ENCODE measurements at places on chromosomes 5 and 9.

DNA sequence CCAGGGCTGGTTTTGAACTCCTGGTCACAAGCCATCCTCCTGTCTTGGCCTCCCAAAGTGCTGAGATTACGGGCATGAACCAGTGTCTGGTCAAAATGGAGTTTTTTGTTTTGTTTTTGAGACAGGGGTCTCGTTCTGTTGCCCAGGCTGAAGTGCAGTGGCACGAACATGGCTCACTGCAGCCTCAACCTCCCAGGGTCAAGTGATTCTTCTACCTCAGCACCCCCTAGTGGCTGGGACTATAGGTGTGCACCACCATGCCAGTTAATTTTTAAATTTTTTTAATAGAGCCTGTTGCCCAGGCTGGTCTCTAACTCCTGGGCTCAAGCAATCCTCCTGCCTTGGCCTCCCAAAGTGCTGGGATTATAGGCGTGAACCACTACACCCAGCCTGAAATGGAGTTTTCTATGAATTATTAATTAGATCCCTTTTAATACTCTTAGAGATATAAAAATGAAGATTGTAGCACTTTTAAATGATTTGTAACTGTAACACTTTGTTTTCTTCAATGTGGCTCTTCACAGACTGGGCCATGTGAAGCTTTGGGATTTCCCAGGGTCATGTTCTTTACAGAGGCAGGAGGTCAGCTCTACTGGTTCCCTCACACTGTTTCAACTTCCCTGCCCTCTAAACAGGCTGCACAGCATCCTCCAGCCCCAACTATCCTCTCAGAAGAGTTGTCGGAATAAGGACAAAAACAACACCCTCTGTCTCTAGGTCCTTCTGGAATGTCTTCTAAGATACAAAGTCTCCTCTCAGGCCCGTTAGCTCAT is 32.7 kb upstream of the SPARC start:
- DNase-seq, result no peak

DNA sequence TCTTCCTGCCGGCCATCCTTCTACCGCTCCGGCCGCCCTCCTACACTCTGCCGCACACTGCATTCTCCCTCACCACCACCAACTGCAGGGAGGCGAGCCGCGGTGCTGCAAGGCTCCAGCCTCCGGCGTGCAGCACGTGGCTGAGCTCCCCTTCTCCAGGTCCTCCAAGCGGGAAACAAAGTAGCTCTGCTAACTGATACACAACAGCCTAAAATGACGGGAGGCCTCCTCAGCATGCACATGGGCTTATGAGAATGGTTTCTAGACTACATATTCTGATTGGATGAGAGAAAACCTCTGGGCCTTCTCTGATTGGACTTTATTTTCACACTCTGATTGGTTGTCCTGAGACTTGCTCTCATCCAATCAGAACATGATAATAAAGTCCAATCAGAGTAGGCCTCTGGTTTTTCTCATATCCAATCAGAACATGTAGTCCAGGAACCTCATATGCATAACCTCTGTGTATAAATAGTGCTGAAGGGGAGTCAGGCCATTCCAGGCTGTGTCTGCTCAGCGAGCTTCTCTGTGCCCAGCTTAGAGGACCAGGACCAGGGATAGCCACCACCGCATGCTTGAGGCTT is 27.0 kb upstream of the ZNF354B start:
- no peak for DNase-seq

DNA sequence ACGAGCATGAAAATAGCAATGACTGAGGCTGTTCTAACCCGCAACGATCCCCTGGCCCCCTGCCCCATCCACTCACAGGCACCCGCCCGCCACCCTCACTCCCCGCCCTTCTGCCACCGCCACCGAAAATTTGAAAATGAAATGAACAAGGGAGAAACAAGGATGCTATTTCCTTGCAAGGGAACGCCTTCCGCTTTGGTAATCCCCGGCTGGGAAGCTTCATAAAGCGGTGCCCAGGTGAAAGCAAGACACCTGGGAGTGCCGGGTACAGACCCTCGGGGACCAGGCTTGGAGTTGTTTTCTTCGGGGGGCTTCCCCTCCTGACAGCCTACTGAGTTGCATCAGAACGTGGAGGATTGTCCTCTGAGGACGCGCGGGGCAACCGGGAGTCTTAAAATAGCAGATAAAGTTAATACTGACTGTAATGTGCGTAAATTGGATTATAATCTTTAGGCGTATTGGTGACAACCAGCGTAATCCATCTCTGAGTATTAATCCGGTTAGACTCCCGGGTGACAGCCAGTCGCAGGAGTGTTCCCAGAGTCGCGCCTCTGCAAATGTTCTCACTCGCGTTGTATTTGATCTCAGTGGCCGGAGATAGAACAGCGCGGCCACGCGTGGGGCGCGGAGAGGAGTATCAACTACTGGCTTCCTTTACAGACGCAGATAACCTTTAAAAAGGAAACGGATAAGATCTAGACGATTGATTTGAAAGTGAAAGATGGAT is 885 bp upstream of the MLLT3 start:
- DNase-seq, result peak; percentile 78

- DNase-seq, result no peak
Measured at GRCh38 chr5:90528601-90529193, 687 bp downstream of the LYSMD3 start.

GRCh38 chr5:59575648-59576445 is 317.7 kb downstream of the PDE4D start:
- DNase-seq, result no peak

DNA sequence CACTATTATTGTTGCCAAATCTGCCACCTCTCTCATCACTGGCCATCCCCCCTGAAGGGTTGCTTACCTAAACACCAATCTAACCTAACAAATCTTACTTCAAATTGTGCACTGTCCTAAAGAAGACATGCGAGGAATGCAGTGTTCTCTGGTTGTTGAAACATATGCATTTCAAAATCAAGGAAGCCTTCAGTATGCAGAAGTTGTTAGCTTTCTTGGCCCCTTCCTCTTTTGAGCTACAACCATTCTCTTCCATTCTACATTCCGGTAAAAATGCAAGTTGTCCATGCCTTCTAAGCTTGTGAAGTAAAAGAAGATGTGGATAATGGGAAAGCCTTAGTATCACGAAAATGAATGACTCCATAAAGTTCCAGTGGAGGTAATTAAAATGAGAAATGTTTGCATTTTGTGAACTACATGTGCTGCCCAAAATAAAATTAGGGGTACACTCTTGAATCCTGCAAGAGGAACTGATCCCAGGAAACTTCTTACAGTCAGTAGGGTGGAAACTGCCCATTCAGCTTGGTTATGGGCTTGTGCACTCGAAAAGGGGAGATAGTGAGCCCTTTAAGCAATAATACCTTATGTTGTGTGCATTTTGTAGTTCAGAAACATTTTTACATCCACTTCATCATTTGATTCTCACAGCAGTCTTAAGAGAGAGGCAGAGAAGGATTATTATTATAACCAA is 77.6 kb upstream of the ADRB2 start:
- no peak for DNase-seq

DNA sequence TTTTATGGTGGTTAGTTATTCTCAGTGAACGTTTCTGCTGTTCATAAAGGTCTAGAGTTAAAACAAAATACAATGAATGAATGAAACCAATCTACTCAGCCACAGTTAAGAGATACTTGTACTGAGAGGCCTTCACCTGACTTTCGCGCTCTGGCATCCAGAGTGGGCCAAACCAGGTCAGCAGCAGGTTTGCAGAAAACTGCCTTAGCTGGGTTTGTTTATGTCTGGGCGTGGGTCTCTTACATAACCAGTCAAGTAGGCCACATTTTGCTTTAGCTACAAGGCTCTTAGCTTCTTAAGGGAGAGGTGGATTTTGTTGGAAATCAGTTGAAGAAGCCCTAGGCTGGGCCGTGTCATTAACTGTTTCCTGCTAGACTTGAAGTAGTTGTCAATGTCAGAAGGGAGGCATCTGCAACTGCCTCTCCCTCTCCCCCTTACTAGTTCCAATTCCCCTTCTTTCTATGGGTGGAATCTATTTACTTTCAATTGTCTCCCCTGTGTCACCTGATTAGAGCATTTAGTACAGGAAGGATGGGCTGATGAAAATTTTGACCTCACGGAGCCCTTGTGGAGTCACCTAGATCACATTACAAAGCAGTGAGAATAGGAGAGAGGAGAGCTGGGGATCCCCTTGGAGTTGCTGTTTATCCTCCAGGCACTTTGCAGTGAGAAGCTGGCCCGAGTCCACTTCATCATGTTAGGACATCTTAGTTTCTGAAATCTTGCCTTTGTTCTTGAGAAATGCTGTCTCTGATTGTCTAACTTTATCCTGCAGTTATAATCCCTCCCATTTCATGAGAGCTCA is 200.5 kb downstream of the ARHGEF28 start:
- no peak for DNase-seq

DNA sequence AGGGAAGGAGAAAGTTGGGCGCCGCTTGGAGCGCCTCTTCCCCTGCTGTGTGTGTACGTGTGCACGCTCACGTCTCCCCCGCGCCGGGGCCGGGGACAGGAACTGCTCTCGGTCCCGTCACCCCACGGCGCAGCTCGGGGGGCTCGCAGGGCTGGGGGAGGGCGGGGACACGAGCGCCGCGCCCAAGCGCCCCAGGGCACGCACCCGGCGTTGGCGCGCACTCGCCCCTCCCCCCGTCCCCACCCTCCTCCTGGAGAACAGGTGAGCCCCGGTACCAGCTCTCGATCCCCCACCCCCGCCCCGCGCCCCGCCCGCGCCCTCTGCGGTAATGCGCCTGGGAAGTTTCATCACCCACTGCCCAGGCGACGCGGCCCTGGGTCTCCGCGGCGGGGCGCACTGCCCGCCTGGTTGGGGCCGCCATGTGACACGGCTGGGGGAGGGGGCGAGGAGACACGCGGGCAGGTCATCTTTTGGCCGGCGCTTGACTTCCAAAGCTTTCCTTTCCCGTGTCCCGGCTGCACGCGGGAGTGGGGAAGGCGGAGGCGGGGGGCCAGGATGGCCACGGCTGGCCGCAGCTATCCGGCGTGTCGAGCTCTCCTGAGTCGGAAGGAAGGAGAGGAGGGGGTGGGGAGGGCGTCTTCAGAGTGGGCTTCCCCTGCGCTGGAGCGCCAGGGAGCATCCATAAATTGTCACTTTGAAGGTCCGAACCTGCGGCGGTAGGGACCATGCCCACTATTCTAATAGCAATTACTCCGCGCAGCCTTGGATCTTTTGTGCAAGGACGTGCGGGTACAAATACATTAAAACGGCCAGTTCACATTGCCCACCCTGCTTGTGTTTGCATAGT is 1.5 kb upstream of the STC2 start:
- no peak for DNase-seq

- DNase-seq, result no peak
Measured at GRCh38 chr9:12718482-12719026, 25.4 kb downstream of the TYRP1 start.

DNA sequence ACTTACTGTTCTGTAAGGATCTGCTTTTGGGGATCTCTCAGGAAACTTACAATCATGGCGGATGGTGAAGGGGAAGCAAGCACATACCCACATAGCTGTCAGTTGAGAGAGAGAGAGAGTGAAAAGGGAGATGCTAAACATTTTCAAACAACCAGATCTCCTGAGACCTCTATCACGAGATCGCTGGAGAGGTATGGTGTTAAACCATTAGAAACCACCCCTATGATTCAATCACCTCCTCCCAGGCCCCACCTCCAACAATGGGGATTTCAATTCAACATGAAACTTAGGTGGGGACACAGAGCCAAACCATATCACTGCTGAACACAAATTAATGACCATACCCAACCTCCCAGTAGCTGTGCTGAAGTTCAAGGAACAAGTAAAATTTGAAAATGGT is 48.2 kb upstream of the PRDM9 start:
- no peak for DNase-seq

GRCh38 chr9:93035821-93036351 is 22.6 kb upstream of the SUSD3 start:
- no peak for DNase-seq

DNA sequence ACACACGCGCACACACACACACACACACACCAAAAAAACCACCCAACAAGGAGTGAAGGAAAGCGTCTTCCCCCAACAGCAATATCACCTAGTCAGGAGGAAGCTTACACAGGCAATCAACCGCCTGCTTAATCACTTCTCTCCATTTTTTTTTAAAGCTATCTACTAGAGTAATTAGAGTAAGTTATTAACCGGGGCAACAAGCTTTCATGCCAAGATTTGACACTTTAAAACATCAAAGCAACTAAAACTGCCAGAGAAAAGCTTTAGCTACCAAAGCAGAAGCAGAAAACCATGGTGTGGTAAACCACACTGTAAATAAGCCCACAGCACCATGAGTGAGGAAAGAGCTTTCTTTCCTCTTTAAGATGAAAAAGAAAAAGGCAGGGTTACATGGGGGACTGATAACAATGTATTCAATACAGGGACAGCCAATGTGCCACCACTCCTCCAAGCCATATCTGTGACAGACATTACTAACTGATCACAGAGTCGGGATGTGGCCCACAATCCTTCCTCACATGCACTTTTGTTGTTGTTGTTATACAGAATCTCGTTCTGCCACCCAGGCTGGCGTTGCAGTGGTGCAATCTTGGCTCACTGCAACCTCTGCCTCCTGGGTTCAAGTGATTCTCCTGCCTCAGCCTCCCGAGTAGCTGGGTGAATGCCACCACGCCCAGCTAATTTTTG is 282.1 kb downstream of the CRB2 start:
- peak; percentile 73 for DNase-seq

DNA sequence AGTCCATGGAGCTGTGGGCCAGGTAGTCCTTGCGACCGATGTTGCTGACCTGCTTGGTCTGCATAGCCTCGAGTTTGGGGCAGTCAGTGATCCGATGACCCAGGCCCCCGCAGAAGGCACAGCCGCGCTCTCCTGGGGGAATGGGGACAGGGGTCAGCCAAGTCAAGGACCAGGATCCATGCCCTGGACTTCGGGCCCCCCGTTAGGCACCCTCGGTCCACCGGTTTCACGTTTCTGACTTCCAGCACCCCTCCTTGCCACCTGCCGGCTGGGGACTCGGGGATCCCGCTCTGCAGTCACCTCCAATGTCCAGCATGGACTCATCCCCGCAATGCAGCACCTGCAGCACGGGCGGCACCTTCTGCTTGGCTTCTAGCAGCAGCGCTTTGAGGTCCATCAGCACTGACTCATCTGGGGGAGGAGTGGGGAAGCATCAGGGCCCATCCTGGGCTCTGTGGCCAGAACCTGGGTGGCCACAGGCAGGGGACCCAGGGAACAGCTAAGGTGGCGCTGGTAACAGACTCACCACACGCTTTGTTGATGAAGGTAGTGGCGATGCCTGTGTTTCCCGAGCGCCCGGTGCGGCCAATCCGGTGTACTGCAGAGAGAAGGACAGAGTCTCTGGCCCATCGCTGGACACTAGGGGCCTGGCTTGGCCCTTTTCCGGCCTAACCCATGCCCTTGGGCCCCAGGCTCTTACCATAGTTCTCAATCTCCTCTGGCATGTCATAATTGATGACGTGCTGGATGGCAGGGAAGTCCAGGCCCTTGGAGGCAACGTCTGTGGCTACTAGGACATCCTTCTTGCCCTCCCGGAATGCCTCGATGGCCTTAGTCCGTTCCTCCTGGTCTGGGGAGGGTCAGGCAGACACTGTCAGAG is 2.4 kb upstream of the DOK3 start:
- no peak for DNase-seq

- DNase-seq, result no peak
Measured at GRCh38 chr9:120893611-120894307, 16.8 kb upstream of the PHF19 start.

Data from CD4-positive, alpha-beta memory T cell (primary cell).